Pancreas (tissue), 10 donors: ENCODE measurements at places on chromosomes 4 and X.

GRCh38 chr4:150219841-150220240, 141.6 kb downstream of the DCLK2 start:
- DNase-seq: no peak

DNA sequence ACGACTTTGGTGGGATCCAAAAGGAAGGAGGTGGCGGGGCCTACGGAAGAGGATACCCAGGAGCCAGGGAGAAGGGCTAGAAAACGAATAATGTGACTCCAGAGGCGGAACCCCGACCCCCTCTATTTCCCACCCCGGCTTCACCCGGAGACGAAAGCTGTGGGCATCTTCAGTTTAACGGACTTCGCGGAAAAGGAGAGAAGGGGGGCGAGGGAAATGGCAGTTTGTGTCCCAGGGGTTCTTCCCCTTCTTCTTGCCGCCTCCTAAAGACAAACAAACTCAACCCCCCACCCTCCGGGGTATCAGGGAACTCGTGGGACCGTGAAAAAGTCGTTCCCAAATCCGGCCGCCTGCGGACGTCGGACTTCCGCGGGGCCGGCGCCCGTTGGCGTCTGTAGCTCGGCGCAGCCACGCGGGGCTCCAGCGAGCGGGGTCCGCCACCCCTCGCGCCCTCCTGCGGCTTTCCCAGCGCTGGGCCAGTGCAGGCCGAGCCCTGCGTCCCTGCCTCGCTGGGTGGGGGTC, 3.6 kb upstream of the LEF1 start:
- DNase-seq: peak; percentile 68

- peak; percentile 5 for DNase-seq
These were observed 12.3 kb upstream of the TSR2 start for GRCh38 chrX:54427837-54428424.

DNA sequence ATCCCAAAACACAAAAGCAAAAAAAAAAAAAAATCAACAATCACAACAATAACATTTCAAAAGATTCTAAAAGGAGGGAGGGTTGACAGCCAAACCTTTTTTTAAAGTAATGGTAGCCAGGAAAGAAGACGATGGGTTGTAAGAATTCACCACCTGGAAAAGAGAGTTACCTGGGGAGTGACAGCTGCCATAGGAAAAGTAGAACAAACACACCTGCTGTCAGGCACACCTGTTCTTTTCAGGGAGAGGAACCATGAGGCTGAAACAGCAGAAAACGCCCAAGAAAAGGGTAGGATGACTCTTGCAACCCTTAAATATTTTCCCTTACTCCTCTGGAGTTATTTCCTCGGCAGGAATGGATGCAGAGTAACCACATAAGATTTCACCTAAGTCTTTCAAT, 388.4 kb upstream of the TEX13C start:
- no peak for DNase-seq

DNA sequence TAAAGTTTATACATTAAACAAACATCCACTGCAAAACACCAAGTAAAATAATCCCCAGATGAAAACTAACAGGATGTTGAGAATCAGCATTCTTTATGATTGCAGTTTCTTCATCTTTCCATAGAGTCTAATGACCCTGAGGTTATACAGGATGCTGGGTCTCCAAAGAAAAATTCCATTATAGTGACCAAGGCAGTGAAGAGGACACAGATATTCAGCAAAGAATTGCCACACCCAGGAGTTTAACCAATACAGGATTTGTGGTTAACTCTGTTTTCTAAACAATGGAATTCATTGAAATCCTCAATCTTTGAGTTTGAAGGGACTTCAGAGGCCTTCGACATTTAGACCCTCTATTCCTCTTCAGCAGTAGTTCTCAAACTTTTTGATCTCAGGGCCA, 76.2 kb upstream of the ESX1 start:
- no peak for DNase-seq

- DNase-seq: no peak
These were observed 12.6 kb downstream of the P2RY10 start for GRCh38 chrX:78957768-78958130.

- no peak for DNase-seq
These were observed 6.3 kb downstream of the MAGEB1 start for GRCh38 chrX:30253257-30253656.

GRCh38 chr4:83947830-83948193, 411.9 kb downstream of the GPAT3 start:
- DNase-seq: no peak

DNA sequence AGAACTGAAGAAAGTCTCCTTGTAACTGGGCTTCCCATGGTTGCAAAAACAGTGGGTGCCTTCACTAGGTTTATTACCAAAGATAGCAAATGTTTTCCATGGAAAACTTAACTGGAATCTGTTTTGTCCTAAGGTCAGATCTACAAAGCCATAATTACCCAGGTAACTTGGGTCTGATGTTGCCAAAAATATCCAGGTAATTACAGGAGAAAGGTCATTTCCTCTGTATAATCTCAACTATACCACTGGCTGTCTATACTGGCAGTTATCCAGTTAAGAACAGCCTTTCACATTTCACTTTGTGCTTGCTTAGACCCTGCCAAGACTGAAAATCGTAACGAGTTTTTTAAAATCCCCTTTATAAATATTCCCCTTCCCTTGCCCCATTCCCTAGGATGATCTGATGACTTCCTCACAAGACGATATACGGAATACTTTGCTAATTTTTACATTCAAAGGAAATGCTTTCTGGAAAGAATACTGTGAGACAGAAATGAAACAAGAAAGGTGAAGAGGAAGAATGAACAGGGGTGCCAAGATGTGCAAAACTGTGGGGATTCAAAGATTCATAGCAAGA, 105.5 kb downstream of the MAML3 start:
- no peak for DNase-seq

- no peak for DNase-seq
These were observed 302.7 kb upstream of the ADGRL3 start for GRCh38 chr4:60897415-60897814.

DNA sequence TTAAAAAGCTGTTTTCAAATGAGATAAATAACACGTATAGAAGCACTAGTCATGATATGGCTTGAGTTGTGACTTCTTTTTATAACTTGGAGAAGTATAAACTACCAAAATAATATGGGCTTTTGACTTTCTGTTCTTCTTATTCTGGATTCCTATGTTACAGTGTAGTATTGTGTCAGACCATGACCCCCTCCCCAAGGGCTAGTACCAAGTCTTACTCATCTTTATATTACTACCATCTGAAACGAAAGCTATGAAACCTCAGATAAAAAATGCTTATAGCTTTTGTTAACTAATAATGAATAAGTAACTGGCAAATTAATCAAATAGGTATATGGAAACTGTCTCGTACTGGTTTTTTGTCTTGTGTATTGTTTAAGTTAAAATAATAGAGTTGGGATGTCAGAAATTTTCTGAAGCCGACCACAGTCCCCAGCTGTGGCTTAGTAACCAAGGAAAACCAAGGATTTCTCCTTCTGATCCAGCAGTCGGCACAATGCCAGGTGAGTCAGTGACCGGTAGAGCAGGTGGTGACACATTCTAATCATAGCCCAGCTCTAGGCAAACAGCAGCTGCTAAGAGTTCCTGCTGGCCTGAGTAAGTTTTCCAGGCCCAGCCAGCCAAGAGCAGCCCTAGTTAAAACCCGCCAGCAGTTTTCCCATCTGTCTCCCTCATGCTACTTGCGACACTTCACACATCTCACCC, 163.3 kb upstream of the PRDX4 start:
- DNase-seq: peak; percentile 96

DNA sequence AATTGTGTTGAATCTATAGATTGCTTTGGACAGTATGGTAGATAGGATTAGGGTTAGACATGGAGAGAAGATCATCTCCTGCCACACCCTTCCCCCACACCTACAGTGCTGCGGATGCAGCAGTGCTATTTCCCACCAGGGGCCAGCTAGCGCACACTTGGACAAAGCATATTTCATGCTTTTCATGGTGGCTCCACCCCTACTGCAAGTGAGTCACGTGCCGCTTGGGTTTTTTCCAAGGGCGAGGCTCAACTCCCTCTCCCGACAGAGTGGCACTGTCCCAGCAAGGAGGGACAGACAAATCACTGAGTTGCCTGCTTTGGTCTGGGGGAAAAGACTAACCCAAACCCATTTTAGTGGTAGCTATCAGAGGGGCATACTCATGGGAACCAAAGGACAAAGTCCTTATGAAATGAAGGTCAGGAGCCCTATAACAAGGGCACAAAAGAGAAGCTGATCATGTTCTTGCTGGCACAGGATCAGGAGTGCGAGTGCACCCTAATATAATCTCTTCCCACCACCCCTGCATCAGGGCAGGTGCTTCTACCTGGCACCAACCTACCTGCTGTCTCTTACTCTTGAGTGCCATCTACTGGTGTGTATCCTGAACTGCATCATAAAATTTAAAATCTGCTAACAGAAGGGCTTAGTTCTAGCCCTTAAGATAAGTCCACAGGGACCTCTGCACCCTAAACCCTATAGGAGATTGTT, 55.1 kb upstream of the PGAM4 start:
- peak; percentile 76 for DNase-seq

GRCh38 chr4:75497133-75497532, 17.1 kb downstream of the RCHY1 start:
- no peak for DNase-seq

GRCh38 chr4:188305690-188306089, 166.4 kb downstream of the TRIML1 start:
- no peak for DNase-seq

GRCh38 chr4:38706301-38706700, 42.3 kb downstream of the KLF3 start:
- no peak for DNase-seq

- peak; percentile 30 for DNase-seq
These were observed 209.1 kb upstream of the JADE1 start for GRCh38 chr4:128600410-128600809.

- no peak for DNase-seq
These were observed 2.8 kb downstream of the SORCS2 start for GRCh38 chr4:7195141-7195515.

GRCh38 chrX:15882704-15883539, 28.3 kb upstream of the AP1S2 start:
- no peak for DNase-seq

GRCh38 chr4:153472122-153473037, 6.2 kb downstream of the TMEM131L start:
- DNase-seq: no peak

DNA sequence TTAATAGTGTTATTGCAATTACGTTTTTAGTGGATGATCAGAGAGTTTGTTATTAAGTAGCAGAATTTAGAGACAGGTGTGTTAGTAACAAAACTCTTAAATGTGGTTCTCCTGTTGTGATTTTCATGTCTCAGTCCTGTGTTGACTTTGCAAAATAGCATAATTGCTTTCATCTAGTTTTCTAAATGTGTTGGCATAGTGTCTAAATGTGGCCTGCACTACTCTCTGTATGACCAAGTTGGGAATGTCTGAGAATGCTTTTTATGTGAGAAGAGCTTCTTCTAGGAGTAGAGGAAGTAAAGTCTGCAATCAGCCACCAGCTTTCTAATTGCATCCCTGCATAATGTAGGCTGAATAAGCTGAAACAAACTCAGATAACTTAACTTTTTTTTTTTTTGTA, 158.6 kb upstream of the FAT1 start:
- no peak for DNase-seq

DNA sequence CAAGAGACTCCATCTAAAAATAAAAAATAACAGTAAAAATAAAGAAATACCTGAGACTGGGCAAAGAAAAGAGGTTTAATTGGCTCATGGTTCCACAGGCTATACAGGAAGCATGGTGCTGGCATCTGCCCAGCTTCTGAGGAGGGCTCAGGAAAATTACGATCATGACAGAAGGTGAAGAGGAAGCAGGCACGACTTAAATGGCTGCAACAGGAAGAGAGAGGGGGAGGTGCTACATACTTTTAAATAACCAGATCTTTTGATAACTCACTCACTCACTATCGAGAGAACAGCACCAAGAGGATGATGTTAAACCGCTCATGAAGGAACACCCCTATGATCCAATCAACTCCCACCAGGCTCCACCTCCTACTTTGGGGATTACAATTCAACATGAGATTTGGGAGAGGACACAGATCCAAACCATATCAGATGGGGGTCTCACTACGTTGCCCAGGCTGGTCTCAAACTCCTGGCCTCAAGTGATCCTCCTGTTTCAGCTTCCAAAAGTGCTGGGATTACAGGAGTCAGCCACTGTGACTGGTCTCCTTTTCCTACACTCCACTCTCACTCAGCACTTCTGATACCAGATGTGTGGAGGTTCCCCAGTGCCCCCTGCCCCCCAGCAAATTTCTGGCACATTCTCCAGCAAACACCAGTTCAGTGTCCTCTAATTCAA, 11.9 kb upstream of the ZNF157 start:
- DNase-seq: no peak

GRCh38 chr4:121806411-121806810, 5.3 kb downstream of the EXOSC9 start:
- no peak for DNase-seq

GRCh38 chrX:112577146-112577545, 102.6 kb downstream of the LHFPL1 start:
- no peak for DNase-seq

DNA sequence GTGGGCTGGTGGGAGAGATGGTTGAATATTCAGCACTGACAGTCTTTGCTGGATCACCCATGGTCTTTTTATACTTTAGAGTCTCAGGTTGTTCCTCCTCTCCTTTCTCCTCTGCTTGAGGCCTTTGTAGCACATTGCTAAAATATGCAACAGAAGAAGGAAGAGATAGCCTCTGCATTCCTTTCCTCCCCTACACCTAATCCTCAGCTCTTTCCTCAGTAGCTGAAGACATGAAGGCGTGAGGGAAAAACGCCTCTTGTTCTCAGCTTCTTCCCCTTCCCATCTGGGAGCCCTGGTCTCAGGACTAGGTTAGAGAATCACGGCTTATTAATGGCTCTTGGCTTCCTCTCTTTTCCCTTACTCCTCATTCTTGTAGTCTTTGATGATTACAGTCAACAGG, 76.8 kb downstream of the RNF150 start:
- DNase-seq: no peak

DNA sequence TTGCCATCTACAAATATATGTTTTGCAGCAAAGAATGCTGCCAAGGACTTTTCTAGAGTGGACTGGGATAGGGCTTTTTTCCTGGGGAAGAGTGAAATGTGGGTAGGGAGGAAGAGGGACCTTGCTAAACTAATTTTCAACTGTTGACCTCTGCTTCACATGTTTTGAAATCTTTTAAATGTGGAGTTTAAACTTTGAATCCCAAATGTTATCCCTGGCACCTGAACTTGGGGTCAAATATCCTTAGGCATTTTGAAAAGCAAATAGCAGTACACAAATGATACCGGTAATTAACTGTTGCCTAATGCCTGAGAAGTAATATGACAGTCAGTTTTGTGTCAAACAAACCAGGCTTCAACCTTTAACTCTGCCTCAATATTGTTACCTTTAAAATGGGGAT, 7.3 kb upstream of the AR start:
- no peak for DNase-seq

DNA sequence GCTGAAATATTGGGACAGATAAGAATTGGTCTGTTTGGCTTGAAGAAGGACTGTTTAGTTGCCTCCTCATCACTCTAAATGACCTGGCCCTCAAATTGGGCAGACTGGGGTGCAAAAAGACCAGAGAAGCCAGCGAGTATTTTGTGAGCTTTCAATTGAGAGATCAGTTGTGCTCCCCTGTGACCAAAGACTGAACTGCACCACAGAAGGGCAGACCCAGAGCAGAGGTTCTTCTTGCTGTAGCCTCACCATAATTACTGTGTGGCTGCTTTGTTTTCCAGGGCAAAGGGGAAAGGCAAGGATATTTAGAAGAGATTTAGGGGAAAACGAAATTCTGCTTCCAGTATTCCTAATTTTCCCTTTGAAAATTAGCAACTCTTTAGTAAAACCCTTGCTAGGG, 104.0 kb upstream of the MBNL3 start:
- peak; percentile 13 for DNase-seq

GRCh38 chr4:2906218-2906617, 57.0 kb downstream of the NOP14 start:
- no peak for DNase-seq

- DNase-seq: no peak
These were observed 26.3 kb upstream of the UCP1 start for GRCh38 chr4:140595065-140595464.
